IPS DF 6.9 (cell line): ENCODE measurements at places on chromosomes 12 and 14.

GRCh38 chr12:49288412-49288853, 6.5 kb upstream of the PRPH start:
- H3K4me1 ChIP-seq, result peaks cover 3% of the 10 kb centered on the region; the same call in 1 of the 2 replicates
- DNase-seq, result no peak
- H3K27me3 ChIP-seq, result peaks cover 9% of the 10 kb centered on the region; the same call in 1 of the 2 replicates
- no peak overlapping the region for H3K4me3 ChIP-seq
- no peaks in the 10 kb centered on the region for H3K36me3 ChIP-seq
- no peak overlapping the region for H3K27ac ChIP-seq

GRCh38 chr12:118456741-118457140, 80.4 kb downstream of the SUDS3 start:
- no peaks in the 10 kb centered on the region for H3K4me1 ChIP-seq
- H3K36me3 ChIP-seq, result no peaks in the 10 kb centered on the region
- no peaks in the 10 kb centered on the region for H3K27me3 ChIP-seq
- no peak for DNase-seq
- no peak overlapping the region for H3K27ac ChIP-seq
- H3K4me3 ChIP-seq, result no peak overlapping the region

GRCh38 chr12:32002848-32003493, 43.8 kb downstream of the RESF1 start:
- 0 out of 2 replicates have a peak, but pooled peaks cover 1% of the 10 kb centered on the region for H3K36me3 ChIP-seq
- no peaks in the 10 kb centered on the region for H3K4me1 ChIP-seq
- no peak for DNase-seq
- H3K27me3 ChIP-seq, result no peaks in the 10 kb centered on the region
- H3K4me3 ChIP-seq, result no peak overlapping the region

DNA sequence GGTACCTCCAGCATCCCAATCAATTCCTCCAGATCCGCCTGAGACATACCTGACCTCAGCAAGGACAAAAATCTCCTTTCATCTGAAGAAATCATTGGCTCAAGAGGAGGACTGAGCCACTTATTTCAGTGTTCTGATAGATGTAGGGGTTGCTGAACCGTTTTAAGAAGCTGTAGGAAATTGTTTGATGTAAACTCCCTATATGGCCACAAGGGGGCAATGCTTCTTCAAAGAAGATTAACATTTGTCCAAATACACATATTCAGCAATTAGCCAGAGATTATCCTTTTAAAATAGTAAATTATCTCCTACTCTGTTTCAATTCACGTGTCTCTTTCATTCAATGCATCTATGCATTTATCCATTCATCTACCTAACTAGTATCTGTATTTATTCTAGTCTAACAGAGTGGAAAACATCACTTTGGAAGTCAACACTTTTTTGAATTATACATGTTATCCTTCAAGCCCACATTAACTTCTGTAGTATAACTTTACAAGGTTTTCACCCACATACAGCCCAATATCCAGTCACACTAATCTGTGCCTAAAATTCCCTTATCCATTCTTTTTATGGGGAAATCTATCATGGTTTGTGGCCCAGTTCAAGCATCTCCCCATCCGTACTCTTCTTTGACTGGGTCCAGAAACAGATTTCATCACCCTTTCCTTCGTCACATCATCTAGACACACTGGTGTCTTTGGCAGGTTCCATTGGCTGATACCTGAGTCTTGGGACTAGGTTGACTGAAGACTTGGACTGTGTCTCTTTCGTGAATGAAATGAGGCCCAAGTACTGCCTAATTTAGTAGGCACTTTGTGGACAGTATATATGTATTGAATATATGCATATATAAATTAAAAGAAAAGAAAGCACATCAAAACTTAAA, 411.0 kb upstream of the OR4E1 start:
- no peak overlapping the region for H3K4me3 ChIP-seq
- H3K4me1 ChIP-seq, result no peaks in the 10 kb centered on the region
- no peaks in the 10 kb centered on the region for H3K27me3 ChIP-seq

GRCh38 chr14:64423987-64424386, 35.8 kb downstream of the MTHFD1 start:
- no peaks in the 10 kb centered on the region for H3K4me1 ChIP-seq
- no peak overlapping the region for H3K4me3 ChIP-seq
- H3K27ac ChIP-seq, result no peak overlapping the region
- peaks cover 34% of the 10 kb centered on the region for H3K36me3 ChIP-seq

- no peak for DNase-seq
- peak overlapping the region; percentile 71 for H3K4me3 ChIP-seq
- H3K27me3 ChIP-seq, result peaks cover 4% of the 10 kb centered on the region; the same call in 1 of the 2 replicates
- H3K36me3 ChIP-seq, result peaks cover 5% of the 10 kb centered on the region; the same call in 1 of the 2 replicates
- peaks cover 2% of the 10 kb centered on the region for H3K4me1 ChIP-seq
Observed at GRCh38 chr12:123388177-123388950, 4.4 kb downstream of the KMT5A start.

GRCh38 chr12:102848832-102849231, 68.2 kb downstream of the PAH start:
- H3K27ac ChIP-seq, result no peak overlapping the region
- H3K4me1 ChIP-seq, result no peaks in the 10 kb centered on the region
- H3K4me3 ChIP-seq, result no peak overlapping the region
- DNase-seq, result no peak

GRCh38 chr12:39116861-39117260, 211.5 kb upstream of the CPNE8 start:
- no peaks in the 10 kb centered on the region for H3K36me3 ChIP-seq
- no peaks in the 10 kb centered on the region for H3K27me3 ChIP-seq
- H3K27ac ChIP-seq, result no peak overlapping the region

GRCh38 chr12:53079226-53080117, at the start of gene SPRYD3:
TSS of gene SPRYD3 (minus strand) at chr12:53079390. CDS start at chr12:53079333, 57 bp downstream.
- DNase-seq, result peak; percentile 61
- no peaks in the 10 kb centered on the region for H3K27me3 ChIP-seq
- no peaks in the 10 kb centered on the region for H3K4me1 ChIP-seq
- H3K4me3 ChIP-seq, result peak within 1 kb of the TSS; percentile 48; the same call in 1 of the 2 replicates
- no peak within 1 kb of the TSS for H3K27ac ChIP-seq
- H3K36me3 ChIP-seq, result no peaks in the 10 kb centered on the region

- H3K36me3 ChIP-seq, result no peaks in the 10 kb centered on the region
- H3K27me3 ChIP-seq, result no peaks in the 10 kb centered on the region
- DNase-seq, result no peak
- H3K4me1 ChIP-seq, result no peaks in the 10 kb centered on the region
Observed at GRCh38 chr12:25833657-25834056, 124.8 kb upstream of the RASSF8 start.

- H3K27ac ChIP-seq, result no peak overlapping the region
- H3K4me1 ChIP-seq, result no peaks in the 10 kb centered on the region
- no peaks in the 10 kb centered on the region for H3K36me3 ChIP-seq
- no peak overlapping the region for H3K4me3 ChIP-seq
- no peaks in the 10 kb centered on the region for H3K27me3 ChIP-seq
Observed at GRCh38 chr12:59191372-59191771, 271.1 kb upstream of the LRIG3 start.

GRCh38 chr14:56666294-56666693, 86.7 kb downstream of the TMEM260 start:
- H3K27me3 ChIP-seq, result no peaks in the 10 kb centered on the region
- no peak overlapping the region for H3K27ac ChIP-seq
- H3K4me1 ChIP-seq, result no peaks in the 10 kb centered on the region

GRCh38 chr12:108121320-108121719, 7.8 kb upstream of the WSCD2 start:
- H3K4me1 ChIP-seq, result 0 out of 2 replicates have a peak, but pooled peaks cover 2% of the 10 kb centered on the region
- DNase-seq, result no peak
- no peak overlapping the region for H3K27ac ChIP-seq

GRCh38 chr14:67722293-67722692, 20.6 kb downstream of the RDH12 start:
- no peak overlapping the region for H3K4me3 ChIP-seq
- H3K27ac ChIP-seq, result no peak overlapping the region
- H3K36me3 ChIP-seq, result no peaks in the 10 kb centered on the region
- DNase-seq, result no peak
- no peaks in the 10 kb centered on the region for H3K27me3 ChIP-seq

DNA sequence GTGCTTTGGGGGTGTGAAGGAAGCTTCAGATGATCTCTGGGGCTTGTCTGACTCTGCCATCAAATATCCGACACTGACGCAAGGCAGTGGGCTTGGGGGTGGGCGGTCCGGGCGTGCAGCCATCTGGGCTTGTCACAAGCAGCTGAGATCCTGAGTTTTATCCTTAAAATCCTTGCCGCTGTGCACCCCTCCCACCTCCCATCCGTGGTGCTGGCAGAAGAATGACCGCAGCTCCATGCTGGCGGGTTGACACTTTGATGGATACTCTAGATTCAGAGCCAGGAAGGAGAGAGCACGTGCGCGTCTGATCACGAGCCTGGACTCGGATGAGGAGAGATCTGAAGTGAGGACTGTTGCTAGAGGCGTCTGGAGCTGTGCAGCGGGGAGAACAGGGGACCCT, 3.0 kb downstream of the ZFYVE21 start:
- H3K27me3 ChIP-seq, result no peaks in the 10 kb centered on the region
- peaks cover 3% of the 10 kb centered on the region; the same call in 1 of the 2 replicates for H3K4me1 ChIP-seq
- no peak for DNase-seq

DNA sequence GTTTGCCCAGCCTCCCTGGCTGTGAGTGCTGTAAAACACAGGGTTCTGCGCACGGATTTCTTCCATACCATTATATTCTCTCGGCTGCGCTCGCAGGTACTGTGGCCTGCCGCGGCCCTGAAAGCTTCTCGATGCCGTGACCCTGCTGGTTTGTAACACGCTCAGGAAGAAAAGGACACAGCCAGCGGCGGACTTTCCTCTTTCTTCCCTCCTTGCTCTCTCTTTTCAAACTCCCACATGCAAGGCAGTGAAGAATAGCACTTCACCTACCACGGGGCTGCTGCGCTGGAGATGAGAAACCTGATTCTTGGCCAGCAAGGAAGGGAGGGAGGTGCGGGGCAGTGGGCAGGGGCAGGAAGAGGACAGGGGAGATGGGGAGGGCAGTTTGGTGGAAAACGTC, 130.2 kb downstream of the RBM19 start:
- no peaks in the 10 kb centered on the region for H3K27me3 ChIP-seq
- DNase-seq, result no peak
- no peaks in the 10 kb centered on the region for H3K36me3 ChIP-seq

DNA sequence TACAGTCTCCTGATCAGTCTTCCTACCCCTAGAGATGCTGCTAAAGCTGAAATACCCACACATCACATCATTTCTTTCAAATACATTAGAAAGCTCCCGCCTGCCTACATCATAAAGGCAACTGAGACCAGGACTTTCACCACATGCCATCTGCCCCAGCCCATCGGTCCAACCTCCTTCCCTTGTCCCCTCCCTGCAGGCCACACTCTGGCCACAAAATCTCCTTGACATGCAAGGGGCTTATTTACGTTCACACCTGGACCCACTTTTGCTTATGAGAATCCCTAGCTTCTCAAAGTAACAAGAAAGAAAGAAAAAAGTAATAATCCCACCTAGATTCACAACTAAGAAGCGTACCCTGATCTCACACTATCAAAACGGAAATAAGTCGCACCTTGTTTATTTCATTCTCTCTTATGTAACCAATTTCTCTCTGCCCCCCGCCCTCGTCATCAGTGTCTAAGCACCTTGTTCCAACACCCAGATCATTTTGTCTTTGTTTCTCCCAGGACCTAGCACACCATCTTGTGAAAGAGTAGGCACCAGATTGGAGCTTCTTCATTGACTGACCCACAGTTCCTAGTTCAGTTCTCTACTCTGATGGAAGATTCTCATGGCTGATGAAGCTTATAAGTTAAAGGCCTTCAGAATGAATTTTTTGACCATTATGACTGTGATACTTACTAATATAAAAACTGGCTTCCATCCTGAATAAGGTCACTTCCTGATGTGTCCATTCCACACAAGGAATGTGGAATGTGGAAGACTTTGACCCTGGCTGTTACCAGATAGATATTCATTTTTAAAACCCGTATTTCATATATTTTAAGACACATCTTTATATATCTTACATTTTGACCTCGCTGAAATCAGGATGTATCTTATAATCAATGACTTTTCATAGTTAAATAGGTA, 7.7 kb downstream of the WSB2 start:
- DNase-seq, result no peak
- H3K4me3 ChIP-seq, result no peak overlapping the region
- H3K36me3 ChIP-seq, result peaks cover 2% of the 10 kb centered on the region; the same call in 1 of the 2 replicates
- H3K4me1 ChIP-seq, result no peaks in the 10 kb centered on the region
- no peak overlapping the region for H3K27ac ChIP-seq
- H3K27me3 ChIP-seq, result no peaks in the 10 kb centered on the region

DNA sequence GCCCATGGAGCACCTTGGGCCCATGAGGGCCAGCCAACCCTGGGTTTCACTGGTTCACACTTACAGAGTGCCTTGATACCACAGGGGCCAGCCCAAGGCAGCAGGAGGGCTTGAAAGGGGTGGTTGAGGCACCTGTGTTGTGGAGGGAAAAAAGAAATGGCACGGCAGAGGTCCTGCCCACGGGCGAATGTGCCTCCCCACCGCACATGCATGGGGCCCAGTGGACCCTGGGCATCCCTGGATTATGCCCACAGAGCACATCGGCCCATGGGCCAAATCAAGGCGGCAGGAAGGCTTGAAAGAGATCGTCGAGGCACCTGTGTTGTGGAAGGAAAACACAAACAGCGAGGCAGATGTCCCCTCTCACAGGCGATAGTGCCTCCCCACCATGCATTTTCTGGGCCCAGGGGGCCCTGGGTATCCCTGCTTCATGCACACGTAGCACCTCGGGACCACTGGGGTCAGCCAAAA, 378.1 kb downstream of the ALG10 start:
- no peaks in the 10 kb centered on the region; the same call in 1 of the 2 replicates for H3K4me1 ChIP-seq
- DNase-seq, result no peak
- H3K27ac ChIP-seq, result no peak overlapping the region
- H3K4me3 ChIP-seq, result no peak overlapping the region; the same call in 1 of the 2 replicates

DNA sequence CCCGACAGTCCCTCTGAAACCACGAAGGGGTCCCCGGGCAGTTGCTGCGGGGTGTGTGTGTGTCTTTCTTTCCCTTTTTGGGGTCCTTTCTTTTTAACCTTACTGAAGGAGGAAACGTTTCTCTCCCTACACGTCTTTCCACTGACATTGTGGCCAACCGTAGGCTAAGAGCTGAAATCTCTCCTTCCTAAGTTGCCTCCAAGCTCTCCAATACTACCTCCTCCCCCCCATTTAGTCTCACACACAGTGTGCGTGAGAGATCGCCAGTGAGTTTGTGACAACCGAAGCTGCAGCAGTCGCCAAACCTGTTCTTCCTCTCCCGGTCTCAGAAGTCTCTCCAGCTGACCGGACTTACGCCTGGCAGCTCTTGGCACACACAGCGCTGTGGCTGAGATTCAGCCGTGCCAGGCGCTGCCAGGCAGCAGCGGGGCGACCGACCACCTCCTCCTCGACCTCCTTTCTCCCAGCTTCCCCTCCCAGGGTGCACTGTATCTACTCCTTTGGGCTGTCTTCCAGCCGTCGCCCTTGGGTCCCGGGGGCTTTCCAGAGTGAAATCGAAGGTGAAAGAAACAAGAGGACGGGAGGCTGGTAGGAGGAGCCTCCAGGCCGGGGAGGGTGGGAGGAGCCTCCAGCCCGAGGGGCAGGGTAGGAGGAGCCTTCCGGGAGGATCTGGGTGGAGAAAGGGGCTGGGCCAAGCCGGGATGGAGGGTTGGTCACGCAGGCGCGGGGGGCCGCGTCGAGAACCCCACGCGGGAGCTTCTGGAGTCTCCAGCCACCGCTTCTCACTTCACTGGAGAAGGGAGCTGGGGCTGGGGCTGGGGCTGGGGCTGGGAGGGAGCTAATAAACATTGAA, at the start of gene TMTC2:
Gene TMTC2, plus strand, starts transcription at position 739 of the 853 bp plus-strand sequence.
- no peaks in the 10 kb centered on the region for H3K4me1 ChIP-seq
- H3K27me3 ChIP-seq, result no peaks in the 10 kb centered on the region

GRCh38 chr12:6407236-6407954, 23.4 kb downstream of the LTBR start:
- H3K27me3 ChIP-seq, result no peaks in the 10 kb centered on the region
- H3K36me3 ChIP-seq, result no peaks in the 10 kb centered on the region
- no peak overlapping the region for H3K27ac ChIP-seq
- H3K4me1 ChIP-seq, result no peaks in the 10 kb centered on the region
- DNase-seq, result no peak
- no peak overlapping the region for H3K4me3 ChIP-seq

GRCh38 chr12:90061809-90062208, 353.2 kb upstream of the ATP2B1 start:
- H3K27me3 ChIP-seq, result no peaks in the 10 kb centered on the region
- no peak overlapping the region for H3K27ac ChIP-seq
- H3K36me3 ChIP-seq, result no peaks in the 10 kb centered on the region
